HFFc6 (cell line): ENCODE measurements at places on chromosomes 3 and 15. TPM values are rescaled to one million over a fixed set of nuclear protein-coding genes. Genes with fewer than 3 reads are reported as not detected.

GRCh38 chr3:6282918-6283317, 578.0 kb upstream of the GRM7 start:
- H3K4me1 ChIP-seq: no peaks in the 10 kb centered on the region
- no peak for DNase-seq
- H3K4me3 ChIP-seq: no peak overlapping the region
- H3K36me3 ChIP-seq: no peaks in the 10 kb centered on the region
- H3K27ac ChIP-seq: no peak overlapping the region

DNA sequence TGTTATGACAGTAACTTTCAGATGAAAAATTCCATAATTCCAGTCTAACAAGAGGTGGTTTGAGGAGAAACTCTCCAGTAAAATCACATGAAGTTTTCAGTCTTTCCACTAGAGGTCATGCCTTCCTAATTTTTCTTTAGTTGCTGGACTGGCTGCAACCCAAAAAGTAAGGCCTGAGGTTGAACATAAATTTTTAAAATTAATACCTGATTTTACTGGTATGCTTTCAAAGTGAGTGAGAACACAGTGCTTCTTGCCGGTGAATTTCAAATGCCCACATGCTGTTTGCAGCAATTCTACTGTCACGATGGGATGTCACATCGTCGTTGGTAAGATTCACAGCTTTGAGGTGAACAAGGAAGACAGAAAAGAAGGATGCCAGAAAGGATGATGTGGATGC, 89.0 kb upstream of the FGF12 start:
- peak overlapping the region; percentile 84 for H3K27ac ChIP-seq
- peak overlapping the region; percentile 69 for H3K4me3 ChIP-seq
- peaks cover 1% of the 10 kb centered on the region for H3K27me3 ChIP-seq
- peaks cover 73% of the 10 kb centered on the region for H3K4me1 ChIP-seq

DNA sequence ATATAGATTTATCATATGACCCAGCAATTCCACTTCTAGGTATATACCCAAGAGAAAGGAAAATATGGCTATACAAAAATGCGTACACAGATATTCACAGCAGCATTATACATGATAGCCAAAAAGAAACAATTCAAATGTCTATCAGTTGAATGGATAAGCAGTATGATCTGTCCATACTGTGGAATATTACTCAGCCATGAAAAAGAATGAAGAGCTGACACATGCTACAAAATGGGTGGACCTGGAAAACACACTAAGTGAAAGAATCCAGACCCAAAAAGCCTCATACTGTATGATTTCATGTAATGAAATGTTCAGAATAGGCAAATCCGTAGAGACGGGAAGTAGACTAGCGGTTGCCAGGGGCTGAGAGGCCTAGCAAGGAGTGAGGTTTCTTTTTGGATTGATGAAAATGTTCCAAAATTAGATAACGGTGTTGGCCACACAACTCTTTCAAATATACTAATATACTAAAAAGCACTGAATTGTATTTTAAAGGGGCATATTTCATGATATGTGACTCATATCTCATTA, 33.4 kb downstream of the FGD5 start:
- H3K36me3 ChIP-seq: no peaks in the 10 kb centered on the region; the same call in 1 of the 2 replicates
- no peak overlapping the region for H3K4me3 ChIP-seq
- no peak overlapping the region for H3K27ac ChIP-seq
- no peak for DNase-seq
- H3K4me1 ChIP-seq: no peaks in the 10 kb centered on the region

- no peak overlapping the region for H3K4me3 ChIP-seq
- peaks cover 1% of the 10 kb centered on the region; the same call in 1 of the 2 replicates for H3K27me3 ChIP-seq
- H3K27ac ChIP-seq: peak overlapping the region; percentile 10; the same call in 1 of the 2 replicates
- peaks cover 35% of the 10 kb centered on the region for H3K4me1 ChIP-seq
These were observed 149.7 kb downstream of the AKAP13 start for GRCh38 chr15:85530079-85530478.

The FMN1 gene
- total RNA-seq: 7.9 and 13.5 TPM in 2 replicates

DNA sequence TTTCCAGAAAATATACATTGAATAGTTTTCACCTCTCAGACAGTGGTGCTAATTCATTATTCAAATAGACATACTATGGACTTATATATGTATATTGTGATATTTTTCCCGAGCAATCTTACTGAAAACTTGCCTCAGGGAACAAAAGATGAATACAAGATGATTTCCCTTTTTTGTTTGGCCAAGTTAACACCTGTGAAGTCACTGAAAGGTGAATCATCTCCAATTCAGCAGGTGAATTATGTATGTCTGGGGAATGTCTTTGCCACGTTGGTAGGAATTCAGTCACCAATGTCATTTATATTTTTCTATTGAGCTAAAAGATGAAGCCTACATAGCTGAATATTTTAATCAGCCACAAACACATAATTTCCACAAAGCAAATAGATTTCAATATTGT, 88.2 kb downstream of the GPR156 start:
- no peaks in the 10 kb centered on the region for H3K36me3 ChIP-seq
- DNase-seq: no peak
- H3K4me3 ChIP-seq: no peak overlapping the region
- H3K27ac ChIP-seq: no peak overlapping the region
